Activated T-helper 9 cell treated with anti-CD3 and anti-CD28 coated beads, Interleukin-2, amount 50 U/mL, for 16 hours (primary cell): ENCODE measurements at places on chromosomes 12 and 14.

- no peak for DNase-seq
These were observed 11.6 kb upstream of the CCDC85C start for GRCh38 chr14:99615497-99616157.

DNA sequence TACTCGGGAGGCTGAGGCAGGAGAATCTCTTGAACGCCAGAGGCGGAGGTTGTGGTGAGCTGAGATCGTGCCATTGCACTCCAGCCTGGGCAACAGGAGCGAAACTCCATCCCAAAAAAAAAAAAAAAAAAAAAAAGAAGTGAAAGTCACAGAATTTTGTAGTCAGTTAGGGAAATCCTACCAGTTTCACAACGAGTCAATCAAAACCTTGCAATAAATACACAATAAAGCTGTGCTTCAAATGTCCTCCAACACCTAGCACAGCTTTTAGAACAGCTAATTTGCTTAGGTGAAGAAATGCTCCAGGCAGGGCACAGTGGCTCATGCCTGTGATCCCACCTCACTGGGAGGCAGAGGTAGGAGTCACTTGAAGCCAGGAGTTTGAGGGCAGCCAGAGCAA, 112.8 kb upstream of the ATF7IP start:
- no peak for DNase-seq

GRCh38 chr14:99539491-99539890, 58.3 kb downstream of the CCNK start:
- no peak for DNase-seq

DNA sequence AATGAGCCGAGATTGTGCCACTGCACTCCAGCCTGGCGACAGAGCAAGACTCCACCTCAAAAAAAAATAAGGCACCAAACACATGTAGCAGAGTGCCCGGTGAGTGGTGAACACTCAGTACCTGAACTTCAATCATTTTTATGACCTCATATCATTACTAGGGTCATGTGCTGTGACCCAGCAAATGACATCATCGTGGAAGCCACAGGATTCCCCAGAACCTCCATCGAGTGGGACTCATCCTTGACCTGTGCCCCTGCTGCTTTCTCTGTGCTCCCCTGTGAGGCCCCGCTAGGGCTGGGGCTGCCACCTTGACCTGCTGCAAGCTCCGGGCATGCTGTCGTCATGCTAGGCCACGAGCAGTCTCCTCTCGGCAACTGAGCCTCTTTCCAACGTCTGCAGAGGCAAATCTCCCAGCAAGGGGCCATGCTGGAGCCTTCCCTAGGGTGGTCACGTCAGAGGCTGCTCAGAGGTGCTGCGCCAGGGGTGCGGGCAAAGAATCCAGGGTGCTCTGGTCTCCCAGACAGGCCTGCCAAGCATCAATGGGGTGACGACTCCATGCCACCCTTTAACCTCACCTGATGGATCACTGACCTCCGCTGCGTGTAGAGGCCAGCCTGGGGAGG, 18.5 kb downstream of the GLTP start:
- no peak for DNase-seq

DNA sequence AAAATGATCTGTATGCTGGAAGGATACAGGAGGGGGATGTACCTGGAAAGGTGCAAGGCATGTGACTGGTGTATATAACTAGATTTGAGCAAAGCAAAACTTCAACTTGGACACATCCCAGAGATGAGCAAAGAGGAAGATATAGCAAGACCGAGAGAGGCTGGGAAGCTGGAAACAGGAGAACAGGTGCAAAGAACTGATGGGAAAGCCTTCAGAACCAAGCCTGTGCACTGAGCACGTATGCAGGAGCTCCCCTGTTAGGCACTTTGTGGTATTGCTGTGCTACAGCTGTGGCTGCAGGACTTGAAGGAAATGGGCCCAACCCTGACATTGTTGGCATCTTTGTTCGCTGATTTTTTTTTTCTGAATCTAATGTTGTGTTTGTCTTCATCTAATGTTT, 120.7 kb upstream of the PWP1 start:
- DNase-seq, result no peak

GRCh38 chr12:12097891-12098690, 27.4 kb downstream of the BCL2L14 start:
- no peak for DNase-seq

DNA sequence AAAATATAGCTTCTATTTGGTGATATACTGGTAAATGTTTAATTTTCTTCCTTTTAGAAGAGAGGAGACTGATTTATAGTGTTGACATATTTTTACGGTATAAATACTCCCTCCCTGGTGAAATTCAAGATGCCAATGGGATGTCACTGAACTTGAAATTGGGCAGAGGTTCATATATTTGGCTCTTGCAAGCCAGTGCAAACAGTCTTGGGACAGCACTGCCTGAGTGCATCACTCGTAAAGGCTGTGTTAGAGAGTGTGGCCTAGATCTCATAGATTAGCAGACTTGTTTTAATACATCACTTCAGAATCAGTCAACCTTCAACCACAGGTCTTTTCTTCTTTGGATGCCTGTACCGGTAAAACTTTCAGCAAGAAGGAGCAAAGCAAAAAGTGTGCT, 681.0 kb downstream of the NRXN3 start:
- no peak for DNase-seq

DNA sequence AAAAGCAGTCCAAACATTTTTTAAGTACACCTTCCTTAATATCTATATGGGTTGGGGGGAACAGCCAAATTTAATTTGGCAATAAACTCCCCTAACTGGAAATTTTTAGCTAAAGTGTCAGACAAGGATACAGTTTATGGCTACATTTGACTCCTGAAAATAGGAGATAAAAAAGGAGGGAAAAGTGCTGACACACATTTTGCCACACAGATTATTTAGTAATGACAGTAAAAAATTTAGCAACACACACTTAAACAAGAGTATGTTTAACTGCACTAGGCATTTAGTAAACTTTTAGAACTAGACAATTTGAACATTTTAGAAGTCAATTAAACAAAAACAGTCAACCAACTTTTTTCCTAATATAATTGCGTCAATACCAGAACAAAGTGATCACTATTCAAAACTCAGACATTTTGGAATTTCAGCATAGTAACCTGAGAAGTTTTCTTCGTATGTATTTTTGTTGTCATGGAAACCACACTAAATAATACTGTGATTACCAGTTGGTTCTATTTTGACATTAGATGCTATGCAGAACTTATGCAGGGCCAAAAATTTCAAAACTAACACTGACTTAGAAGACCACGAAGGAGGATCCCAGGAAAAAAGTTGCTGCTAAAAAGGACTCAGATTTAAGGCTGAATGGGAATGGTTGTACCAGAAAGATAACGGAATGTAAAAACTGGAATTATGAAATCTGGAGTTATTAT, 13.4 kb downstream of the GMFB start:
- no peak for DNase-seq

DNA sequence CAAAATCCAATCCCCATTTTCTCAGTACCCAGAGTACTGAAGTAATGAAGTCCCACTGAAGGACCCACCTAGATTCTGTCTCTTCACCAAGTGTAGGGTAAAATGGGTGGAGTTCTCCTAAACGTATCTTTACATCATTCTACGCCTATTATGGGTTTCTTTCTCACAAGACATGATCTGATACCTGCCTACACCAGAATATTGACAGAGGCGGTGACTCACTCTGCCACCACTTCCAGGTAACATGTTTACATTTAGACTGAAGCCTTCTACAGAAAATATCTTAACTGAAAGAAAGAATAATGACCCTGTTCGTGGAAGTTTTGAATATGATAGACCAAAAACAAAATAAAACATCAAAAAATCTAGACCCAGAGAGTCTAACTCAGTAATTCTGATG, 89.8 kb downstream of the BTG1 start:
- DNase-seq, result peak; percentile 42
